Pulmonary artery endothelial cell (primary cell): ENCODE measurements at places on chromosomes 6 and 20.

GRCh38 chr6:18444111-18444510 is 57.0 kb downstream of the RNF144B start:
- DNase-seq = no peak

- no peak for DNase-seq
Observed at GRCh38 chr6:15776458-15776980, 113.7 kb upstream of the DTNBP1 start.

GRCh38 chr6:4606016-4606415 is 170.2 kb upstream of the CDYL start:
- no peak for DNase-seq

DNA sequence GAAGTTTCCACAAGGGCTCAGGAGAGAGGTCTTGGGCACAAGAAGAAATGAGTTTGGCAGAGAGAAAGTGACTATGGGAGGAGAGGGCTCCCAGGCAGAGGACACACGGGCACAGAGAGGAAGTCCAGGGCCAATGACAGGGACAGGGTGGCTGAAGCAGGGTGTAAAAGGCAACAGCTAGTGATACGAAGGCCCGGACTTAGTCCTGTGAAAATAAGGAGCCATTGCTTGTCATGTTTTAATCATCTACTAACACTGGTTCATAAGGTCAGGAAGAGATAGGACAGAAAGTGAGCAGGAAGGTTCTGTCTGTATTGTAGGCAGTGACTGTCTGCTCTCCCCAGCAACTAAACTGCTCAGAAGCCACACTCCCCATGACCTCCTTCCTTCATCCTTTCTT is 204.7 kb upstream of the SHLD1 start:
- no peak for DNase-seq

GRCh38 chr6:44020148-44020547 is 107.1 kb downstream of the MRPL14 start:
- no peak for DNase-seq

DNA sequence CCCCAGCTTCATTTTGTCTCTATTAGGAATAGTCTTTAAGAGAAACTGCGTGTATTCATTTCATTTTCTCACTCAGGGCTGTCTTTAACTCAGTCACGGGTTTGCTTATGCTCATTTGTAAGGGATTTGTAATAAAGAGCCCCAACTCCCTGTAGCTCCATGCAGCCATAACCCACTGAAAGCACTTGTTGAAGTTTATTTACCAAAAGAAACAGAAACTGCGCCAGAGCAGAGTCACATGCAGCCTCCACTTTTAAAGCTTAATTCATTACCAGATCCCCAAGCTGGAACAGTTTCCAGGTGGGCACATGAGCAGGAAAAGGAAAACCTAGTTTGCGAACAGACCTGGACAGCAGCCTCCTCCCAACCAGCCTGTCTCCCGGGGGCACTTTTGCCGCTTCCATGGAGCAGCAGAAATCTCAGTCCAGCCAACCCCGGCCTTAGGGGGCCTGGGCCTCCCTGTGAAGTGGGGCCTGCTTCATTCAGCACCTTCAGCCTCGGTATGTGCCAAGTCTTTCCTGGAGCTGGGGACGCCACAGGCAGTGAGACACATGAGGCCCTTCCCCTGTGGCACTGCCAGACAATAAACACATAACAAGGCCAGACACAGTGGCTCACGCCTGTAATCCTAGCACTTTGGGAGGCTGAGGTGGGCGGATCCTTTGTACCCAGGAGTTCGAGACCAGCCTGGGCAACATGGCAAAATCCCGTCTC is 4.5 kb downstream of the BCAS4 start:
- no peak for DNase-seq

- DNase-seq = no peak
Observed at GRCh38 chr6:124694139-124694705, 268.0 kb upstream of the RNF217 start.

- DNase-seq = peak; percentile 54
Observed at GRCh38 chr6:53734473-53735299, 60.1 kb upstream of the LRRC1 start.

GRCh38 chr20:38353316-38353715 is 7.0 kb downstream of the LBP start:
- no peak for DNase-seq

- no peak for DNase-seq
Observed at GRCh38 chr20:57231951-57232428, 34.5 kb downstream of the BMP7 start.

GRCh38 chr6:170410241-170410640 is 103.7 kb downstream of the FAM120B start:
- no peak for DNase-seq
